ENCODE measurements at places on chromosomes 5 and 9.

GRCh38 chr5:149301744-149302380, 30.2 kb downstream of the AFAP1L1 start:
- DNase-seq, result no peak

DNA sequence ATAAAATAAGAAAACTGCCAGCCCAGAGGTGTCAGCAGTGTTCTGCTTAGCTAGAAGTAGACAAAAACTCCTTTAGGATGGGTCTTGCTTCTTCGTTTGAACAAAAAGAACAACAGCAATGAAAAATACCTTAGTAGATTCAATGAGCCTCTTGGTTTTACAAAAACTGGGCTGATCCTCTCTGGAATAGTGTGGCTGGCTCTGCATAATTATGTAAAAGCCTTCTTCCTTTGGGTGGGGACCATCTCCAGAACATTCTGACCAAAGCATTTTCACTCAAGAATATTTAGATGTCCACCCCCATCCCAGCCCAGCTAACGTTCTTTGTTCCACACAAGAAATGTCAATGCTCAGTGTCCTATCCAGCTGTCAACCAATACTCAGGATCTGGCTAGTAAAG, 63.2 kb downstream of the LRSAM1 start:
- DNase-seq, result no peak

- DNase-seq, result no peak
Observed at GRCh38 chr5:172891716-172892421, 57.8 kb downstream of the ERGIC1 start.

- no peak for DNase-seq
Observed at GRCh38 chr5:172683264-172683644, 42.2 kb downstream of the NEURL1B start.

DNA sequence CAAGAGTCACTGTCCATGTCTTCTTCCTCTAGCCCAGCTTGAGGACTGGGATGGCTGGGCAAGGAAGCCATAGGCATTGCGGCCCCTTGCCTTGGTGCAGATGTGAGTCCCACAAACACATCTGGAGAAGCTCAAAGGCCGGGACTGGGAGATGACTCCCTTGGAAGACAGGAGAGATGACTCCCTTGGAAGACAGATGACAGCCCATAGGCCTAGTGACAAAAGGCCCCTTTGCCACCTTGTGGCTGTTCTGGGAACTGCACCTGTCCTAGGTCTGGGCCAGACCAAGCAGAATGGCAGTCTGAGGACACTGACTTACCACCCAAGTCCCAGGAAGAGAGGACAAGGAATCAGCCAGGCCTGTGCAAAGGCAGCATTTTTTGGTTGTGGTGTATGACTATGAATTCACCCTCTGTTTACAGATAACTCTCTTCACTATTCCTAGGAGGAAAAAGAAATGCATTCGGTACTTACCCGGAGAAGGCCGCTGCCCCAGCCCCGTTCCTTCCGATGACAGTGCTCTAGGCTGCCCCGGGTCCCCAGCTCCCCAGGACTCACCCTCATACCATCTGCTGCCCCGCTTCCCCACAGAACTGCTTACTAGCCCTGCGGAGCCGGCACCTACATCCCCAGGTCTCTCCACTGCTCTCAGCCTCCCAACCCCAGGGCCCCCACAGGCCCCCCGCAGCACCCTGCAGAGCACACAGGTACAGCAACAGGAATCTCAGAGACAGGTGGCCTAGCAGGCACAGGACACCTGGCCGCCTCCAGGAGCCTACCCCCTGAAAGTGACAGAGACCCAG, 30.8 kb downstream of the SKP1 start:
- DNase-seq, result peak; percentile 81

- DNase-seq, result no peak
Observed at GRCh38 chr5:54390015-54390414, 65.5 kb upstream of the HSPB3 start.

- DNase-seq, result no peak
Observed at GRCh38 chr5:159704160-159704559, 212.1 kb upstream of the ADRA1B start.

- no peak for DNase-seq
Observed at GRCh38 chr9:37995348-37995737, 73.7 kb downstream of the SHB start.

DNA sequence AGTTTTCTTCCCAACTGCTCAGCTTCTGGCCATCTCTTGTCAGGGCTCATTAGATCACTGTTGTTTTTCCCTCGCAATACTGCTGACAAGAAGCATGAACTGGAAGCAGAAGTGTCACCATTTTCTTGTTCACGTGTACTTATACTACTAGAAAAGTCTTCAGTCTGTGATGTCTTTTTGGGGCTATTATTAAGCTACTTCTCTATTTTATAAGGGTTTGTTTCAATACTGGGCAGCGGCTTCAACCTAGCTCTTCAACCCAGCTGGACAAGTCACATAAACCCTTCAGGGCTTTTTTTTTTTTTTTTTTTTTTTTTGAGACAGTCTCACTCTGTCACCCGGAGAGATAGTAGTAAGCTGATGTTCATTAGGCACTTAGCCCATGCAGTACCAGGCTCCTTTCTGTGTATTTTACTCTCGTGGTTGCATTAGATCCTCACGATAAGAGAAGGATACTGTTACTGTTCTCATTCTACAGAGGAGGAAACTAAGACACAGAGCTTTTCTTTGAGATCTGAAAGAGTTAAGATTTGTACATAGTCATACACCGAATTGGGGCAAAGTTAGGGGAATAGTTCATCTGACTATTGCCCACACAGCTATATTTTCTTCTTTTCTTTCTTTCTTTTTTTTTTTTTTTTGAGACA, 20.5 kb downstream of the RAPGEF1 start:
- no peak for DNase-seq

- DNase-seq, result no peak
Observed at GRCh38 chr9:127720031-127720864, 4.4 kb downstream of the TTC16 start.

DNA sequence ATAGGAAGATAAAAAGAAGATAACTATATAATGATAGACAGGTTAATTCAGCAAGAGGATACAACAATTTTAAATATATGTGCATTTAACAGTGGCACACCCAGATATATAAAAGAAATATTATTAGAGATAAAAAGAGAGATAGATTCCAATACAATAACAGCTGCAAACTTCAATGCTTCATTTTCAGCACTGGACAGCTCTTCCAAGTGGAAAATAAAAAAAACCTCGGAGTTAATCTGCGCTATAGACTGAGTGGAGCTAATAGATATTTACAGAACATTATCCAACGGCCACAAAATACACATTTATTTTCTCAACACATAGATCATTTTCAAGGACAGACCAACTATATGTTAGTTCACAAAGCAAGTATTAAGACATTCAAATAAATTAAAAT, 1229.5 kb upstream of the CDH6 start:
- no peak for DNase-seq

GRCh38 chr5:172499287-172499686, 45.0 kb upstream of the SH3PXD2B start:
- no peak for DNase-seq

- no peak for DNase-seq
Observed at GRCh38 chr5:110477911-110478310, 248.6 kb downstream of the TMEM232 start.

DNA sequence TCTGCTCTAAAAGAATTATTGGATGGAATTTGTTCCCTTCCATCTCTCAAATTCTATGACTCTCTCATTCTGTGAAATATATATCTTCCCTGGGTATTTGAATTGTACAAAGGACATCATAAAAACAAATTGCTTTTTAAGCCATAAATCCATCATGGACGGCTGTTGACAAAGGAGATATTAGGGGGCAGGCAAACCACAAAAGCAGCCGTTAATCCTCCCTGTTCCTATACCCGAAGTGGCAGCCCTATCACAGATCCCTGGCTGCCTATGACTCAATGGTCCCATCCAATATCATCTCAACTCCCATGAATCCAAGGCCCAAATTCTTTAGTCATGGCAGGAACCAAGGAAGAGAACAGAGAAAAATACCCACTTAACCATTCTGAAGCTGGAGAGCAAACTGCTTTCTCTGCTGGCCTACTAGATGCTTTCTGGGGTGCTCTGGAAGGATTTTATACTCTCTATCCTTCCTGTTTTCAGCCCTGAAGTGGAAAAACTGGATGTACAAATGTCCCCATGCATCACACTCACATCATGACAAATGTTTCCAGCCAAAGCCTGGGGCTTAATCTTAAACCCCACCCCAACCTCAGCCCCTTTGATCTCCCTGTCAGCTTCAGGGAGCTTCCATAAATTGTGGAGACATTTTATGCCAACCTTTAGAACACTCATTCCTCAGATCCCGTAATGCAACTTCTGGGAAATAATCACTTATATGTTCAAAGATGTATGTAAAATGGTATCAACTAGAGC, 59.5 kb downstream of the FAM114A2 start:
- no peak for DNase-seq

GRCh38 chr5:144009116-144009515, 161.3 kb downstream of the YIPF5 start:
- DNase-seq, result no peak

GRCh38 chr5:61416420-61416819, 84.4 kb downstream of the ZSWIM6 start:
- DNase-seq, result no peak

DNA sequence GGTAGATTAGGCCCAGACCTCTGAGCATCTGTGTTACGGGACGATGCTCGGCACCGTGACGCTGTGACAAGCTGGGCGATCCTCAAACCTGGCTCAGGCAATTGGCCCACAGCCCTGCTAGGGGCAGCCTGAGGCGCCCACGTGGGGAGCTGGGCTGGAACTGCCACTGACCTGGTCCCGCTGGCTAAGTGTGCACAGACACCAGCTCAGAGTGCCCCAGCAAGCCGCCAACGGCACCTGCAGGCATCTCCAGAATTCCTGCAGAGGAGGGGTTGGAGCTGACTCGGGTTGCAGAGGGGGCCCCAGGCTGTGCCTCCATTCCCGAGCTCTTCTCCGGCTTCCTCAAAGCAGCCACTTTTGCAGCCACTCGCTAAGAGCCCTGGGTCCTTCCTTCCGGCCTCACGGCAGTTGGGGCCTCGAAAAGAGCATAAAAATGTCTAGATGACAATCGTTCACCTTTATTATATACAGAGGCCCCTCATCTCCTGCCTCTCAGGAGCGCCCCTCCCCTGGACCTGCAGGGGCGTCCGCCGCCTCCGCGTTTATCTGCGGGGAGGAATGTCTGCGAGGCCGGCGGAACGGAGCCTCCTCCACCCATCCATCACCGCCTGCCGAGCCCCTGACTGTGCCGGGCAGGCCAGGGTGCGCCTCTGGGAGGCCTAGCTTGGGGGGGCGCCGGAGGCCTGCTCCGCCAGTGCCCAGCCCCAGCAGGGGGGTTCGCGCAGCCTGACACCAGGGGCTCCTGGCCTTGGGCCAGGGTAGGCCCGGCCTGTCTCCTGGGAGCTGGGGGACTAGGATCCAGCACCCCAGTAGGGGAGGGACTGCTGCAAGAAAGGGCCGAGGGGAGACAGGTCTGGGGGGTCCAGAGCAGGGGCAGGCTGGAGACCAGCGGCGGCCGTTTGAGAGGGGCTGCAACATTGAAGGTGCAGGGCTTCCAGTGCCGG, 144.9 kb downstream of the BARX1 start:
- no peak for DNase-seq

GRCh38 chr9:10566848-10567247, 46.0 kb downstream of the PTPRD start:
- no peak for DNase-seq
